Activated CD8-positive, alpha-beta memory T cell treated with anti-CD3 and anti-CD28 coated beads, Interleukin-2, amount 50 U/mL, for 4 hours (primary cell): ENCODE measurements at places on chromosomes 5 and 9.
A peak's percentile ranks its signal among the peaks of the same experiment; 100 is the strongest.

- DNase-seq = peak; percentile 1
Observed at GRCh38 chr5:179160584-179160983, 100.4 kb downstream of the ZNF354C start.

GRCh38 chr9:137026828-137027227 lies 1.2 kb downstream of the ABCA2 start:
- DNase-seq = no peak

GRCh38 chr9:15936306-15936921 lies 383.6 kb downstream of the CCDC171 start:
- DNase-seq = no peak

DNA sequence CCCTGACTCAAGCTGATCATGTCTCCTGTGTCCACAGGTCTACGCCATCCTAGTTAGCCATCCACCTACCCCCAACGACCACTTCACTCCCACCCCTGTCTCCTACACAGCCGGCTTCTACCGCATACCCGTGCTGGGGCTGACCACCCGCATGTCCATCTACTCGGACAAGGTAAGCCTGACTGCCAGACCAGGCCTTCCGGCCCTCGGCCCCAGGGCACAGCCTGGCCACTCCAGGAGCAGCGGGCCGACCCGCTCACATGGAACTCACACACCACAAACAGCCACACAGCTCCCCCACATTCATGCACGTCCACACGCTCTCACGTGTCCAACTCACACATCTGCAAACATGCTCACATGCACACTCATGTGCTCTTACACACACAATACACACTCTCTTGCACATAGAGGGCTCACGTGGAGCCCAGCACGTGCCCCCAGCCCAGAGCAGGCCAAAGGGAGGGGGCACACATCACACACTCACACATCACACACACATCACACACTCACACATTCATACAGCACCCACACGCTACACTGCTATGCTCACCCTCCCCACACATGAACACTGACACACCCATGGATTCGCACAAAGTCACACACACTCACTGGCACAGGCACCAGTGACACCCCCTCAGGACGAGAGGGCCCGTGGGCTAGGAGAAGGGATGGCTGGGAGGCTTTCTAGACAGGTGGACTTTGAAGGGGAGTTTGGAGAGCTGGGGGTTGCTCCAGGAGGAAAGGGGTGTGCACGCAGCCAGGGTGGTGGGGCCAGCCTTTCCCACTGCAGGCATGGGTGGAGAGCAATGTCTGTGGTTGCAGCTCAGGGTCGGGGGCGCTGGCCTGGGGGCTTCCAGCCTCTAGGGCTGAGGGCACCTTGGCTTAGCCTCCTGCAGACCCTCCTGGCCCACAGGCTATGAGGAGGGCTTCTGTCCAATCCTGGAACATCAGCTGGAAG lies 3.3 kb downstream of the GRIN1 start:
- no peak for DNase-seq

DNA sequence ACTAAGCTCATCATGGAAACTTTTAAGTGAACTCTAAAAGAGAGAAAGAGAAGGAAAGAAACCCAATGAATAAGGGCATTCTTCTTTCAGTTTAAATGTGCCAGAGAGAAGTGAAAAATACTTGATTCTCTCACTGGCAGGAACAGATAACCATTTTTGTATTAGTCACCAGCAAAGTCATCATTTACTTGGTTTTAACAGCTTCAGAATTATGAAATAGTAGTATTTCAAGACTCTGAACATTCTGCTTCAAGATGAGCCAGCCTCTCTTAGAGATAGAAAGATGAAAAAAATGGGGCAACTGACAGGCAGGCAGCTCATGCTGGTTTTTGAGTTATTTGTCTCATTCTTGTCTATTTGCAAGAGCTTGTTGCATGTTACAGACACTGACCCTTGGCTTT lies 103.5 kb downstream of the GCNT1 start:
- no peak for DNase-seq

- peak; percentile 59 for DNase-seq
Observed at GRCh38 chr9:36995927-36996705, 38.0 kb downstream of the PAX5 start.

- no peak for DNase-seq
Observed at GRCh38 chr5:134902071-134902801, 2.7 kb upstream of the PCBD2 start.

GRCh38 chr9:97038611-97039513 lies at the start of gene CTSV:
Gene CTSV (minus strand): TSS chr9:97039142. CDS start chr9:97038043, 1,099 bp downstream.
- peak; percentile 73 for DNase-seq

GRCh38 chr5:84715686-84716085 lies 331.0 kb upstream of the EDIL3 start:
- no peak for DNase-seq

DNA sequence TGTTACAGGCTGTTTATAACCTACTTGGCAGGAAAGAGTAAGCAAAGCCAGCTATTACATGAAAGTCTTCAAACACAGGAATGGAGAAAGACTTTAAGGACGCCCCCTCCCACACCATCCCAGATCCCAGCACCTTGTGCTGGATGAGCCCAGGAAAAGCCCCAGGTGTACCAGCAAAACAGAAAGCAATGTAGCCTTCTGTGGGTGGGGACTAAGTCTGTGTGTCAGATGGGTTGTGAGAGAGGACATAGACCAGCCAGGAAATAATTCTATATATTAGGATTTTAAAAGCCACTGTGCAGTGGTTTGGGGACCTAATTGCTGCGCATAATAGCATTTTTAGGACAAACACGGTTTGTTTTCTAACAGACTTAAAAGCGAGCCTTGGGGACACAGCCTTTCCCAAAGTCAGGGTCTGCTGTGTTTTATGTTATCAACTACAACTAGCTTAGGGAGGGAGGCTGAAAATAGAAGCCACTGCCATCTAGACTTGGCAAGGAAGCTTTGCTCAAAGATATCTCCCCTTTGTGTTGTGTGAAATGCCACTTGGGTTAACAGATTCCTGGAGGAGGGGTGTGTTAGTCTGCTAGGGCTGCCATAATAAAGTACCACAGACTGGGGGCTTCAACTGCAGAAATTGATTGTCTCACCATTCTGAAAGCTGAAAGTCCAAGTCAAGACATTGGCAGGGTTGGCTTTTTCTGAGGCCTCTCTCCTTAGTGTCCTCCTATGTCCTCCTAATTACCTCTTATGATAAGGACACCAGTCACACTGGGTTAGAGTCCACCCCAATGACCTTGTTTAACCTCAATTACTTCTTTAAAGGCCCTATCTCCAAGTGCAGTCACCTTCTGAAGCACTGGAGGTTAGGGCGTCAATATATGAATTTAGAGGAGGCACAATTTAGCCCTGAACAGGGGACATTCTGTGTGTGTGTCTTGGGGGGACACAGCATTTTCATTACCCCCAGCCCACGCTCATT lies 17.2 kb upstream of the UBE2QL1 start:
- no peak for DNase-seq

DNA sequence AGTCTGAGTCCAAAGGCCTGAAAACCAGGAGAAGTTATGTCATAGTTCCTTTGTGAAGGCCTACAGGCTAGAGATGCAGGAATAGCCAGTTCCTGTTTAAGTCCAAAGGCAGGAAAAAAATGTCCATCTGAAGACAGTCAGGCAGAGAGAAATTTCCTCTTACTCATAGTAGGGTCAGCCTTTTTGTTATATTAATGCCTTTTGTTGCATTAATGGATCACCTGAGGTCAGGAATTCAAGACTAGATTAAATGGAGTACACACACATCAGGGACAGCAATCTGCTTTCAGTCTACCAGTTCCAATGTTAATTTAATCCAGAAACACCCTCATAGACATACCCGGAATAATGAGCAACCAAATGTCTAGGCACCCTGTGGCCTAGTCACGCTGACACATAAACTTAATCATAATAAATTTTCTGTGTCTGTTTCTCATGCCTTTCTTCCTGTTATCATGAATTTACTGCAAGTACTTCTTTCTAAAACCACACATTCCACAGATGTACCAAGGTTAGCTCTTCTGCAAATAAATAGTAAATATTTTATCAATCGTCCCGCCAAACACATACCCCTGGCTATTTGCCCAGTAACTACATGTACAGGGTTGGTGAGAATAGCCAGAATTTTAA lies 703.9 kb downstream of the EFNA5 start:
- no peak for DNase-seq

DNA sequence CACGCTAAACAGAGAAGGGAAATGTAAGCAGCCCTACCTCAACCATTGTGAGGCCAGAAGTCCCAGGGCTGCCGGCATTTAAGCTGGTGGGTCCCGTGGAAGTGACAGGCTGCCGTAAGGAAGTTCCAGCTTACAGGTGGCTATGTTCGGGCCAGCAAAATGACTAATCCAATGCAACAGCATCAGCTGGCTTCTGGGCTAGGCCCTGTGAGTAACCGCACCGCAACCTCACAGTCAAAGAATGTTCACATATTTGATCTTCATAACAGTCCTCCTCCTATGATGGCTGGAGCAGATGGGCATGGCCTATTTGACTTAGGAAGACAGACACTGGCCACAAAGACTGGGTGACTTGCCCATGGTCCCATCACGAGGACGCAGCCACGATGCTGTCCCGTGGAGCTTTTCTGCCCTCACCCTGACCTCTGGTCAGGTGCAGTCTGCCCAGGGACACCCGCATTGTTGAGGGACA lies 88.2 kb downstream of the LIFR start:
- DNase-seq = no peak

DNA sequence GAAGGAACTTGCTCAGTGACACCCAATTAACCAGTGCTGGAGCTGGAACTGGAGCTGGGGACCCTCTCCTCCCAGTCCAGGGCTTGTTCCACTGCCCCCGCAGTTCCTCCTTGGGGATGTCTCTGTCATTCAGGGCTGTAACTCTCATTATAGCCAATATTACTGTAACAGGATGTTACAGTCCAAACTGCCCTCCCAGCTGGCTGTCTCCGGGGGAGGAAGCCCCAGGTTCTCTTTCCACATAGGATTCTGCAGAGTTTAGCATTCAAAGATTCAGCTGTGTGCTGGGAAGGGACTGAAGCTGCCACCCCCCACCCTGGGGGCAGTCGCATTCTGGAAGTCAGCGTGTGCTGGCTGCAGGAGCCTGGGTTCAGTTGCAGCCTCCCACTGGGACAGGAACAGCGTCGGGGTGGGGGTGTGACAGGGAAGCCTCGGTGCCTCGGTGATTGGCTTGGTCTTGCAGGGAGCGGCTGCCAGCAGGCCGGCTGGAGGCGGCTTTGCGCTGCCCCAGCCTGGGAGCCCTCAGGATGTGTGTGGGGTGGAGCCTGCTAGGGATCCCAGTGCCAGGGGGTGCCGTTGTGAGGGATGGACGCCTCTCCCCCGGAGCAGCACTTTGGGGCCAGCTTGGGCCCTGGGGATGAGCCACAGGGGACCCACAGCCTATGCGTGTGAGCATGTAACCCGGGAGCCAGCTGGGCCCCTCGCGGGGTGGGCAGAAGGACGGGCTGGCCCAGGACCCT lies 101.1 kb downstream of the RGS3 start:
- DNase-seq = no peak

- DNase-seq = no peak
Observed at GRCh38 chr9:36207546-36208012, 16.9 kb downstream of the CLTA start.

DNA sequence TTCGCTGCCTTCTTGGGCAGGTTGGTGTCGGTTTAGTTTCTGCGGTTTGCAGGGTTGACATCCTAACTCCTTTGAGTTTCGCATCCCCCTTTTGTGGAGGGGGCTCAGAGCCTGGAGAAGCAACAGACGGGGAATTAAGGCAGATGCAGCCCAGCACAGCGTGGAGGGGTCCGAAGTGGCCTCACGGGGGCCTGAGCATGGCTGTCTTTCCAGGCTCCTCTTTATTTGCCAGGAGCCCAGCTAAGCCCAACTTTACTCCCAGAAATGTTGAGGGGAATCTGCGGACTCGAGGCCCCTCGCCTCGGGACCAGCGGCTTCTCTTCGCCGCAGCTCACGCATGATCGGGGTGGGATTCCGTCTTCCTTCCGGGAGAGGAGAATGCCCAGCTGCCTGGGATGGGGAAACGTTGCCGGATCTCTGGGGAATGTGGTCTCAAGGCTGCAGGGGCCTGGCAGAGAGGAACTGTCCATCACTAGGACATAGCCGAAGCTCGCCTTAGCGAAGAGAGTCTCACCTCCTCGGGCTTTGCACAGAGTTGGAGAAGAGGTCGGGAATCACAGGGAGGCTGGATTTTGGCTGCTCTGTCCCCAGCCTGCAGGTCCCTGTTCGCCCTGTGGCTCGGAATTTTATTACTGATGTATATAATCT lies 1.3 kb downstream of the RAI14 start:
- no peak for DNase-seq

DNA sequence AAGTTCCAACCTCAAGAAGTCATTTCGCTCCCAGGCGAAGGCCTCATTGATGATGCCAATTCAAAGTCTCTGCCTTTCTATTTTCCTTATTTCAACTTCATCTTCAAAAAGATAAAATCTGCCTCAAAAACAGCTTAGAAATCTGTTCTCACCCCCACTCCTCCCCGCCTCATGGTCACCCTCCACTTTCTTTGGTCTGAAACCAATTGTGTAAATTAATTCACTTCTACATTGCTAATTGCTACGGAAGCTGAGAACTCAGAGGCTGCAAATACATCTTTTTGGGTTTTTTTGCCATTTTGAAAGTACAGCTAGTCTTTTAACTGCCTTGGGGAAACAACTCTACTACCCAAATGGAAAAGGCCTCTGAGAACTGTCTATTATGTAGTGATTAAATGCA lies 350.0 kb upstream of the SLC24A2 start:
- DNase-seq = no peak

GRCh38 chr5:77946381-77947040 lies 170.4 kb upstream of the TBCA start:
- no peak for DNase-seq

GRCh38 chr9:21205204-21205603 lies 1.7 kb downstream of the IFNA10 start:
- no peak for DNase-seq

GRCh38 chr5:94707359-94707758 lies 88.9 kb downstream of the SLF1 start:
- DNase-seq = no peak

DNA sequence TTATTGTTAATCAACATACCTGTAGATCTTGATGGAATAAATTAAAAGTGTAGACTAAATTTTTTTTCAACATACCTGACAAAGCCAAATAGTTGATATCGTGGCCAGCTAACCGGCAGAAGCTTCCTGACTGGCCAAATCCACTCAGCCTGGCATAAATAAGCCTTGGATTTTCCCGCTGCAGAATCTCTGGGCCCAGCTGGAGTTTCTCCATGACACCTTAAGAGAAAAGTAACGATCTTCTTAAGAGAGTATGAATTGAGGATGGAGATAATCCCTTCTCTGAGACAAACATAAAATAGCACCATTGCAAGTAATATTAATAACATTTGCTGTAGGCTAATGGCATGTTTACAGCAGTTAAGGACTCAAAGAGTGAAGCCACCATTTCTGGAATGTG lies 2.2 kb downstream of the AMACR start:
- no peak for DNase-seq

DNA sequence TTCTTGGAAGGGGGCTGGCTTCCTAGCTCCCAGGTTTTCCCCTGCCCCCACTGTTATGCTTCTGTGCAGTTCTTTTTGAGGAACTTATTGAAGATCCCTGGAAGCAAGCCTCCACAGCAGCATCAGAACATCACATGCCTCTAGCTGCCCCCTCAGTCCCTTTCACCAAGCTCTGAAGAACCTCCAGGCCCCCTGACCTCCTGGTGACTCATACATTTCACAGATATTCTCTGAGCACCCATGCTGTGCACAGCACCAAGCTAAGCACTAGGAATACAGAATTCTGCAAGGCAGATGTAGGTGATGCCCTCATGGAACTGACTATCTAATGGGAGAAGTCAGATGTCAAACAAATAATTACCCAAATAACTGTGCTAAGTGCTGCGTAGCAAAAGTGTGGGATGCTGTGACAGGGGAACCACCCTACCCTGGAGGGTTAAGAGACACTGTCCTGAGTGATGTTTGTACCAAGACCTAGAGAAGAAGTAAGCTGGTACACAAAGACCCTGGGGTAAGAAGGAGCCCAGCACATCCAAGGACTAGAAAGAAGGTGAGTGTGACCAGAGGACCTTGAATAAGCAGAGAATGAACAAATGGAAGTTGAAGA lies 213.7 kb upstream of the NR4A3 start:
- no peak for DNase-seq
